Stimulated activated CD8-positive, alpha-beta memory T cell treated with anti-CD3 and anti-CD28 coated beads, Interleukin-2, amount 100 ng/mL, for 48 hours (primary cell): ENCODE measurements at places on chromosomes 2 and 18.

DNA sequence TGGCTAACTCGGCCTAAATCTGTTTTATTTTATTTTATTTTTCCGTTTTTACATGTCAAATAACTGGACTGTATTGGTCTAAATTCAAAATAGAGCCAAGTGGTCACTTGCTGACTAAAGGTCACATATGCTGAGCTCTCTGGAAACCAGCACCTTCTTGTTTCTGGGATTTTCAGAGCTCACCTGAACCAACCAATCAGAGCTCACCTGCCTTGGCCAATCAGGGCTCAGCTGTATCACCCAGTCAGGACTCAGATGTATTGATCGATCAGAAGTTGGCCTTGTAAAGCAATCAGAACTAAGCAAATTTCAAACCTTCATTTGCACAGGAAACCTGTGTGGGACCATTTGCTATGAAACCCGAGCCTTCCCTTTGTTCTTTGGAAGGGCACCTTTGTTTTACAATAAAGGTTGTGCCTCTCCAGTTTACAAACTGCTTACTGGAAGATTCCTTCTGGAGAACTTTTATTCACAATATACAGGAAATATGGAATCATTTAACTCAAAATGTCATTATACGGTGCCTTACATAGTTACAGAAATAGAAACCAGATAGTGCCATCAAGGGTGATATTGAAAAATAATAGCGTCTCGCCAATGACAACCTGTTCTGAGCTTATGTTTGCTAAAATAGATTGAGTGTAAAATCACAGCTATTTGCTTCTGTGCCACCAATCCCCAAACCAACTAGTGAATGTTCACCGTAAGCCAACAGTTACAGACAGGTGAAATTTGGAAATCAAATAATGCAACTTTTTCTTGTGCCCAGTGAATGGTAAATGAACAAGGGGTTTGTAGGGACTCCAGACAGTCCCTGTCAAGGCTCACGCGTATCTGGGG, 17.3 kb upstream of the PSD4 start:
- DNase-seq: no peak

DNA sequence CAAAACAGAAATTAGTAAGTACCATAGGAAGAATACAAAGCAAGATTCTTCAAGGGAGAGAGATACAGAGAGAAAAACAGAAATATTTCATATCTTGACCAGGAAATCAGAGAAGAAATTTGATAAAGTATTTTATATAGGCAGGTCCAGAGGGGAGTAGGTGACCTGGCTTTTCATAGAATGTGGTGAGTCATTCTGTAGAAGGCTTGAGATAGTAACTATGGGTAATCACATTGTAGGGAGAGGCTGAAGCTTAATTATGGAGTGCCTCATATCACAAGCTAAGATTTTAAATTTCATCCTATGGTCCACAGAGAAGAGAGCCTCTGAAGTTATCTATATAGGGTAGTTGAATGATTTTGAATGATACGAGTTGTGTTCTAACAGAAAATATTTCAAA, 195.0 kb upstream of the CYRIA start:
- DNase-seq: no peak

DNA sequence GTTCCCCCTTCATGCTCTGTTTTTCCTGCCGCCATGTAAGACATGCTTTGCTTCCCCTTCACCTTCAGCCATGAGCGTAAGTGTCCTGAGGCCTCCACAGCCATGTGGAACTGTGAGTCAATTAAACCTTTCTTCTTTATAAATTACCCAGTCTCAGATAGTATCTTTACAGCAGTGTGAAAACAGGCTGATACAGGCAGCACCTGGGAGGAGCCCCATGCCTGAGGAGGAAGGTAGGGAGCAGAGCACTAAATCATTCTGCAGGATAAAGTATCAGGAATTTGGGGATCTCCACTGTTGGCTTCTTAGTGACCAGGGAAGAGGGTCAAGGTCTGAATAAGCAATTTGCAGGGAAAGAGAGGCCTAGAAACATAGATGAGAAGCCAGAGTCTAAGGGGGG, 78.0 kb downstream of the KCNF1 start:
- DNase-seq: no peak

GRCh38 chr2:174635776-174636404, 38.3 kb upstream of the WIPF1 start:
- DNase-seq: no peak

GRCh38 chr2:127650041-127650784, 4.3 kb downstream of the GPR17 start:
- DNase-seq: no peak

GRCh38 chr2:201218780-201219179, 35.8 kb downstream of the CASP10 start:
- no peak for DNase-seq

- DNase-seq: no peak
Observed at GRCh38 chr2:85215081-85215447, 81.9 kb downstream of the TCF7L1 start.
